Astrocyte of the cerebellum (primary cell): ENCODE measurements at places on chromosomes 7 and 10.

- DNase-seq: no peak
Observed at GRCh38 chr7:150368884-150369747, 494 bp downstream of the REPIN1 start.

DNA sequence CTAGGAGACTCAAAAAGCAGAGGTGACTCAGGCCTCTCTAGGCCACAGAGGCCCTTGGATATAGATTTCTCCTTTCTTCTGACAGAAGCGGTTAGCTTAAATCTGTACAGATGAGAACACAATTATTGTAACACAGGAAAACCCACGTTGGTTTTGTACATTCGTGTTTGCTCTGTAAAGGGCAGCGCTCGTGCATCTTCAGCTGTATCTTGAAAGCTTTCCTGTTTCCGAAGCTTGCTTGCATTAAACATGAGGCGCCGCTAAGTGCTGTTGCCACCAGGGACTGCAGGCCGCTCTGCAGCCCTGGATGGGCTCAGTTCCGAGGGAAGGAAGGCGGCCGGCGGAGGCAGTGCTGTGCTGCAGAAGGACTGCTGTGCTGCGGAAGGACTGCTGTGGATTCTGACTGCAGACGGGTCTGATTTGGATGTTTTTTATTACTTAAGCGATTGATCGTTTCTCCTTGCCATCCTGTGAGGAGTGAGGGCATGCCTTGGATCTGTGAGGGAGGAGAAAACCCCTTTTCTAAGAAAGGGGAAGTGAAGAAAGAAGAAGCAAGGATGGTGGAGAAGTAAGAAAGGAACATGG lies 53.3 kb downstream of the FHIP2A start:
- no peak for DNase-seq

GRCh38 chr10:118584181-118584954 lies 11.1 kb downstream of the PRLHR start:
- DNase-seq: peak; percentile 32

DNA sequence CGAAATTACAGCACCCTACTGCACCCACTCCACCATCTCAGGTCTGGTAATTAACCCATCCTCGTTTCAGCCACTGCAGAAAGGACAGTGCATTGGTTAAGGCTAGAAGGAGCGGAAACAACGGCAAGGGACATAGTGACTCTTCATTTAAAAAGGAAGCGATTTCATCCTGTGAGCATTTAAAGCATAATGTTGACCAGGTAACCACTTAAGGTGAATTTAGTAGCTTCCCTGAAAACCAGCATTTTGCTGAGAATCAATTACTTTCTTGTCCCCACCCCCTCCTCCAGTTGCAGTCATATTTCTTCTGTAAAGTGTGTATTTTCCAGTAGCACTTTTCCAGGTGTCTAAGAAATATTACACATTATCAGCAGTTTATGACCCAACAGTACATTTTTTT lies 821 bp upstream of the JAZF1 start:
- DNase-seq: no peak

DNA sequence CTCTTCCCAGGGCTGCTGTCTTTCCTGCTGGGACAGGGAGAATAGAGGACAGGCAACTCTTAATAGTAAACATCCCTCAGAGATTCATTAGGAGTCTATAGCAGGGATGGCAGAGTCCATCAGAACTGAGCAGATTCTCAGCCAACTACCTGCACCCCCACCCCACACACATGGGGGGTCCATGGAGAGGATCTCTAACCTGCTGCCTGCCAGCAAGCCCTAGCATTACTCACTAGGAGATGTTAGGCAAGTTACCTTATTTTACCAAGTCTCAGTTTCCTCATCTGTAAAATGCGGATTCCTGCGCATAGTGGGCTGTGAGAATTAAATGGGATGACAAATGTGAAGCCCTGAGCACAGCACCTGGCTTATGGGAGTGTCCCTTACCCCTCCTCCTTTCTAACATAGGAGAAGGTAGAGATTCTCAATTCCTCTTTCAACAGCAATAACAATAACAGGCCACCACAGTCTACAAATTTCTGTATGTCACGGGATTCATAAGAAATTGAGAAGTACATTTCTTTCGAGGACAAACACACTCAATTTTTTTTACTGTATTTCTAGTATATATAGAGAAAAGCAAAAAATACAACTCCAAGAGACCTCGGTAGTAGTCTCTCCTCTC lies 23.8 kb upstream of the WDR11 start:
- DNase-seq: no peak

- DNase-seq: no peak
Observed at GRCh38 chr10:72034040-72034499, 54.3 kb downstream of the SPOCK2 start.

DNA sequence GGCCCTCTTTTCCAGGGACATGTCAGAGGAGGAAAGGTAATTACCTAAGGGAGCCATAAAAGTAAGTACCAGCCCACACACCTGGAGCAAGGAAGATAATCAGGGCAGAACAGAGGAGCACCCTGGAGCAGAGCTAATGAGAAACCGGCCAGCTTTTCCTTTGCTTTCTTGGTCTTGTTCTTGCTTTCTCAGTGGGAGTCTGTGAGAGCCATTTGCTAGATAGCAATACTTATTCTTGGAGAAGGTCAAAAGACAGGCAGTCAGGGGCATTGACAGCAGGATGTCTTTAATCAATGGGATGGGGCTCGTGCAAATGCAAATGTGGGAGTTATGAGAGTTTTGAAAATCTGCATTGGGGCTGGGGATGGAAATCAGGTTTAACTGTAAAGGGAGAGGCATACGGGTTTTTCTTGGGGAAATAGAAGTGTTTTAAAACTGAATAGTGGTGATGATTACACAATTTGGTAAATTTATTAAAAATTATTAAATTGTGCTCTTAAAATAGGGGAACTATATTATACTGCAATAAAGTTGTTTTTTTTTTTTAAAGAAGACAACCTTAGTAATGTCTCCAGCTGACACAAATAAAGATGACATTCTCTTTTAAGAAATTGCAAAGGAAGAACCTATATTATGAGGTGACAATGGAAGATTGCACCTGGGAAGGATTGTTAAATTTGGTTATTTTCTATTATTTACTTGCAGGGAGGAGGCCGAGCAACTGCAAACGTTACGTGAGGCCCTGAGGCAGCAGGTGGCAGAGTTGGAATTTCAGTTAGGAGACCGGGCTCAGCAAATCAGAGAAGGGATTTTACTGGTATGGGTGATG lies 35.6 kb upstream of the PPP1R17 start:
- DNase-seq: no peak

- no peak for DNase-seq
Observed at GRCh38 chr10:58516119-58516518, 3.4 kb downstream of the BICC1 start.

DNA sequence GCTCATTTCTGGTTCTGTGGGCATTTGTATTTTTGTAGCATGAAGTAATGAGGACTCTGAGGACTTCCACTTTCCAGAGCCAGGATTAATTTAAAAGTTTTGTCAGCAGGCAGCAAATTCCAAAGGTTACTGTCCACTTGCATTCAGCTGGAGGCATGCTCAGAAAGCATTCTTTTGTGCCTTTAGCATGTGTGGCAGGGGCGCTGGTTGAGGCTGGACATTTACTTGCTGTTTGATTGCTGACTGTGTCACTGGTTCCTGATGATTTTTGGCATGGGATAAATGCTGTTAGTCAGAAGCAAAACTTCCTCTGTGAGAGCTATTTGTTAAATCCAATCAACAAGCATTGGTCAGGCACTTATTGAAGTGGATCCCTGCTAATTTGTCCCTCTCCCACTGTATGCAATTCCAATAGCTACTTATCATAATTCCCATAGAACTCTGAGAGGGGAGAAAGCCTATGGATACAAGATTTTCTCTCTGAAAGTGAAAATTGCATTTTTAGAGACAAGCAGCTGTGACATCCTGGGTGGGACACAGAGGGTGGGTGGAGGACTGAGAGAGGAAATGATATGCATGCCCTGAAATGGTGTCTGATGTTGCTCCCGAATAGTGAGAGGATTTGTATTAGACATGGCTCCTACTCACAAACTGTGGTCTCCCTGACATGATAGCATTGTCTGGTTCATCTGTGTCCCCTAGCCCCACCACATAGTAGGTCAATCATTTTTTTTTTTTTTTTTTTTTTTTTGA lies 161.2 kb upstream of the WDR11 start:
- DNase-seq: no peak

- DNase-seq: no peak
Observed at GRCh38 chr10:103067484-103067883, 125.6 kb downstream of the NT5C2 start.

- DNase-seq: no peak
Observed at GRCh38 chr10:119133949-119134348, 30.0 kb downstream of the DENND10 start.

- peak; percentile 77 for DNase-seq
Observed at GRCh38 chr7:16926283-16926682, 44.5 kb upstream of the AGR3 start.

DNA sequence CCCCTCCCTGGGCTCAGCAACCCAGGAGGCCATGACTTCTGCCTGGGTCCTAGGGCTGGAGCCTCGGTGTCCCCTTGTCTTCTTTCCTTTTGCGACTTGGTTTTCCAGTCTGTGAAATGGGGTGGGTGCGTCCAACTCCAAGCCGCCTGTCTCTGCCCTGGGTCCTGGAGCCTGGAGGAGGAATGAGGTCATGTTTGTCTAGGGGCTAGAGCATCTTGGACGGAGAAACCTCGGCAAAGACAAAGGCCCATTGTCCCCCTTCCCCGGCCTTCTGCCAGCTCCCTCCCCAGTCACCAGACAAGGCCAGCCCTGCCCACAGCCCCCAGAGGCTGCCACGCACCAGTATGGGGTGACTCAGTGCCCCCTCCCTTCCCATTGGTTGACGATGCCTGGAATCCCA lies 39.8 kb upstream of the ELN start:
- DNase-seq: no peak

DNA sequence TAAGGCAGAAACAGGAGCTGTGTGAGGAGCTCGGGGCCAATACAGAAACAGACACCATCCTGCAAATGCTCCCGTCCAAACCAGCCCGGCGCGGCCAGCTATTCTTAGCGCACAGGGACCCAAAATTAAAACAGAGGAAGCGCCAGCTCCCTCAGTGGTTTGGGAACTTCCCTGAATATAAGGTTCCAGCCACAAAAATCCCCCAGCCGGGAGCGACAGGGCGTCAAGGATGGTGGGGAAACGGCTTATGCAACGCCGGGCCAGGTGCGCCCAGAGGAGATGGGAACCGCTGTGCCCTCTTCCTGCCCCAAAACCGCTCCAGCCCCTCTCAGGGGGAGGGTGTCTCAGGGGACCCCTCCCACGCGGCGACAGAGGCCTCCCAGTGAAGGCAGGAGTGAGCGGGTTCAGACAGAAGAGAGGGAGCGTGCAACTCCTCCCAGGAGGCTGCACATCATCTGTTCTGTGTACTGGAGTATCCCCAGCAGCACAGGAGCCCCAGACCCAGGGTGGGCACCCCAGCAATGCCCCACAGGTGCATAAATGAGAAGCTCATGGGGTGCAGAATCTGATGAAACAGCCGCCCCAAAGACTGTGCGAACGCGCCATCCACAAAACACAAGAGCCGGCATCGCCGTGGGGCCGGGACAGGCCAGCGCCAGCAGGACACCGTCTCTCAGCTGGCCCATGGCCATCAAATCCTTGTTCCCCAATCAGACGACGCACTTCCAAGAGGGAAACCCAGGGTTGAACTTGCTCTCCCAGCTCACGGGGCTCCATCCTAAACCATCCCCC lies 73.9 kb upstream of the PDGFA start:
- DNase-seq: no peak

GRCh38 chr7:128879939-128880746 lies 17.5 kb downstream of the ATP6V1F start:
- no peak for DNase-seq
